GM10248 (cell line): ENCODE measurements at places on chromosomes 11 and 22.

DNA sequence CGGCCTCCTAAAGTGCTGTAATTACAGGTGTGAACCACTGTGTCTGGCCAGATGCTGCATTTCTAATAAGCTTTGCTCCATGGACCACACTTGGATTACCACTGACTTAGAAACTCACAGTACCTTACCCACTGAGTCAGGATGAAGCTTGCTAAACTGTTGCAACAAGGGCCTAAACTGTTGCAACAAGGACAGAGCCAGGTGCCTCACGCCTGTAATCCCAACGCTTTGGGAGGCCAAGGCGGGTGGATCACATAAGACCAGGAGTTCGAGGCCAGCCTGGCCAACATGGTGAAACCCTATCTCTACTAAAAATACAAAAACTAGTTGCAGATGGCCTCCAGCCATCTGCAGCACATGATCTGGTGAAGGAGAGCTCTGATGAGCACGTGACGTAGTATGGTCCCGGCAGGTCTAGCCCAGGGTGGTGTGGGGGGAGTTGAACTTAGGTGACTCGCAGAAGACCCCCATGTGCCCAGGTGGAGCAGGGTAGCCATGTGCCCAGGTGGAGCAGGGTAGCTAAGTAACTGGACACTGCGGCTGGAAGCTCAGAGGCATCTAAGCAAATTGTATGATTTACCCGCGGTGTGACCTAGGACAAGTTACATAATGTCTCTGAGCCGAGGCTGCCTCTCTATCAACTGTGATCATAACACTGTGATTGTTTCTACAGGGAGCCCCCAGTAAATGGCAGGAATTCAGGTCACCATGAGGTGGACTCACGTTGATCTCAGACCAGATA is 8.4 kb downstream of the SLC25A45 start:
- no peak for DNase-seq

DNA sequence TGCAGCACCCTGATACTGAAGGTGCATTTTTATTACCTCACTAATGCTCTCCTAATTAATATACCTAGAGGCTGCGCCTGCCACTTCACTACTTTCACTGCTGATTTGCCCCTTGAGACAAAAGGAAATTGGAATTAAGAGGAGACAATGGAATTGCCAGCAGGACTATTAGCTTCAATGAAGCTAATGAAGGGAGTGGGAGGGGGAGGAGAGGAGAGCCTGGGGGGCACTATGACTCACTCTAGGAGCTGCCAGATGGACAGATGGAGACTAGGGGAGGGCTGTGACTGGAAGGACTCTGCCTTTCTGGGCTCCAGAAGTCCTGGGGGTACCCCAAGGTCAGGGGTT is 102.8 kb upstream of the DRD2 start:
- no peak for DNase-seq

- no peak for DNase-seq
These were observed 36.2 kb upstream of the CD5 start for GRCh38 chr11:61065955-61066638.

- DNase-seq: no peak
These were observed 219.3 kb downstream of the BUD13 start for GRCh38 chr11:116553482-116553881.

DNA sequence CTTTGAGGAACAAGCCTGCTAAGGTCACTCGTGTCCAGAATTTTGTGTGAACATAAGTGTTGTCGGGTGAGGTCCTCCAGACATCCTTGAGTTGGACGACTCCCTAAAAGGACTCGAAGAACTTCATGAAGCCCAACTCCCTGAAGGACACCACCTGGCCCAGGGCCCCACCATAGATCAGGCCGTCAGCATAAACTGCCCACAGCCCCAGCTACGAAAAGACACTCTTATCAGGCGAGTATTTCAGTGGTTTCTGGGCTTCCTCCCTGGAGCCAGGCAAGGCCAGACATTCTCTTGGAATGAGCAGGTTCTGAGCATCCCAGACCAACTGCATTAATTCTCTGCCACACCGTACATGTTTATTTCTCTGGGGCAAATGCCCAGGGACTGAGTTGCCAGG is 170.1 kb downstream of the IGLL1 start:
- DNase-seq: no peak
